ENCODE measurements at places on chromosomes 16 and 17. TPM values are rescaled to one million over a fixed set of nuclear protein-coding genes. Genes with fewer than 3 reads are reported as not detected.

DNA sequence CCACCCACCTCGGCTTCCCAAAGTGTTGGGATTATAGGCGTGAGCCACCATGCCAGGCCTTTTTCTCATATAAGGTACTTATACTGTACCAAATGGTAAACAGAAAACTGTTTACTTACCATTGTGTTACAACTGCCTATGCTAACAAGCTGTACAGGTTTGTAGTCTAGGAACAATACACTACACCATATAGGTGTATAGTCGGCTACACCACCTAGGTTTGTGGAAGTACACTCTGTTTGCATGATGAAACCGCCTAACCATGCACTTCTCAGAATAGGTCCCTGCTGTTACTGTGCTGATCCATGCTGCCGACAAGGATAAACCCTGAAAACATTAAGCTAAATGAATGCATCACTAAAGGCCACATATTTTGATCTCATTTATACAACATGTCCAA lies 18.9 kb downstream of the DNAJA2 start:
- DNase-seq = no peak

- no peak for DNase-seq
These were observed 56.0 kb upstream of the SMURF2 start for GRCh38 chr17:64718058-64718457.

DNA sequence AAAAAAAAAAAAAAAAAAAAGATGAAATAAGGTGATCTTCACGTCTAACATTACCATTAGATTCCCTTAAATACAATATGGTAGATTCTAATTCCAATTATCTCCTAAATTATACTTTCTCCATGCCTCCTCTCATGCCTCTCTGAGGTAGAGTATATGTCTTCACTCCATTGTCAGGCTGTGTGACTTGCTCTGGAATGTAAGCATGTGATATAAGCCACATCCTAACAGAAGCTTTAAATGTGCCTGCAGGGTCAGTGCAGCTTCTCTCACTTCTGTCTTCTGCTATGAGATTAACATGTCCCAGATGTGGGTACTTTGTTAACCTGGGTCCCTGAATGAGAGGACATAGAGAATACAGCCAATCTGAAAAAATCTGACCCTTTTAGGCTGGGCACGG lies 32.6 kb downstream of the MED13 start:
- DNase-seq = no peak

- DNase-seq = no peak
These were observed 5.2 kb downstream of the MINK1 start for GRCh38 chr17:4838309-4838785.

- peak; percentile 87 for DNase-seq
These were observed 151.8 kb downstream of the PITPNC1 start for GRCh38 chr17:67528751-67529436.

- DNase-seq = no peak
These were observed 238.1 kb downstream of the MRTFB start for GRCh38 chr16:14309001-14309886.

The ZNF629 gene
- 8.9 TPM for total RNA-seq

The FOXN1 gene
- not detected for total RNA-seq

The TIMM22 gene
- total RNA-seq = 11.1 TPM

Data from sigmoid colon (tissue), 7 donors.